ENCODE measurements at places on chromosomes 4 and X. TPM values are rescaled to one million over a fixed set of nuclear protein-coding genes. Genes with fewer than 3 reads are reported as not detected.

Gene NUDT10
- 0.81 TPM for total RNA-seq

Gene SOWAHB
- not detected for total RNA-seq

Gene POU4F2
- not detected for total RNA-seq

Gene HMGN5
- 1.6 TPM for total RNA-seq

Gene ARAP2
- 0.14 TPM for total RNA-seq

Data from pulmonary artery endothelial cell (primary cell).